ENCODE measurements at places on chromosomes 1 and 21. TPM values are rescaled to one million over a fixed set of nuclear protein-coding genes. Genes with fewer than 3 reads are reported as not detected.

Gene PLEKHG5
- polyA plus RNA-seq, result 15.6 TPM

Gene STUM
- polyA plus RNA-seq, result 1.5 TPM

Gene EPHB2
- polyA plus RNA-seq, result 9.9 TPM

Gene URB2
- 7.5 TPM for polyA plus RNA-seq

Gene PLPP3
- 126 TPM for polyA plus RNA-seq

Gene OR2G6
- 0.08 TPM for polyA plus RNA-seq

All from left renal cortex interstitium (tissue), 4 donors.